ENCODE measurements at places on chromosomes 6 and 20.
A peak's percentile ranks its signal among the peaks of the same experiment; 100 is the strongest.

DNA sequence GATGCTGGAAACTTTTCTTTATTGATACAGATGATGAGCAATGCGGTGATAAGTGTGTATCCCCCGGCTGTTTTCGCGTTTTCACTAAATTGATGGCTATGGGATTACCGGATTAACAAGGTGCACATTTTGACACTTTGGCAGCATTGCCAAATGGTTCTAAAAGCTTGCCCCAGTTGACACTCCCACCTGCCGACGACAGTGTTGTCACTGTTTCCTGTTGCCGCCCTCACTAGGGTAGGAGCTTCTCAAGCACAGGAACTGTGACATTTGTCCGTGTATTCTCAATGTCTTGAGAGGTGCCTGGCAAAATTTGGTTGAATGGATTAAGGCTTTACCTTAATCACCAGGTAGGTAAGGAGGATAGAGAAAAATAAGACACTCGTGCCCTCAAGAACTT lies 9.8 kb upstream of the MAPK13 start:
- DNase-seq: no peak

DNA sequence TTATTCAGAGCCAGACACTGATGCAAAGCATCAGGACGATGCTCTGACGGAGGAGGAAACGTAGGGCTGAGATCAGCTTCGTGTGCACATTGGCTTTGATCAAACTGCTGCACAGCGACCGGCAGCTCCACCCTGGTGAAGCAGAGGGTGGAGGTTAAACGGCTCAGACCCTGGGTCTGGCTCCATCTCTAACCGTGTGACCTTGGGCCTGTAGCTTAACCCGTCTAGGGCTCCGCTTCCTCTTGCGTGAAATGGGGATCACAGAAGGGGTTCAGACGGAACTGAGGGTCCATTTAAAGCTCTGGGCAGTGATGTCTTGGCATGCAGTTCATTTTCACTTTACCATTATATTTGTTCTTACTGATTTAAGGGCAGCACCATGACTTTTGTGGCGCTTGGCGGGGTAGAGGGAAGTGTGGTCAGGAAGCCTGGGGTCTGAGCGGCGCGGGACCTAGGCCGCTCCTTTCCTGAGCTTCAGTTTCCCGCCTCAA lies 644 bp downstream of the RBL1 start:
- DNase-seq: no peak

DNA sequence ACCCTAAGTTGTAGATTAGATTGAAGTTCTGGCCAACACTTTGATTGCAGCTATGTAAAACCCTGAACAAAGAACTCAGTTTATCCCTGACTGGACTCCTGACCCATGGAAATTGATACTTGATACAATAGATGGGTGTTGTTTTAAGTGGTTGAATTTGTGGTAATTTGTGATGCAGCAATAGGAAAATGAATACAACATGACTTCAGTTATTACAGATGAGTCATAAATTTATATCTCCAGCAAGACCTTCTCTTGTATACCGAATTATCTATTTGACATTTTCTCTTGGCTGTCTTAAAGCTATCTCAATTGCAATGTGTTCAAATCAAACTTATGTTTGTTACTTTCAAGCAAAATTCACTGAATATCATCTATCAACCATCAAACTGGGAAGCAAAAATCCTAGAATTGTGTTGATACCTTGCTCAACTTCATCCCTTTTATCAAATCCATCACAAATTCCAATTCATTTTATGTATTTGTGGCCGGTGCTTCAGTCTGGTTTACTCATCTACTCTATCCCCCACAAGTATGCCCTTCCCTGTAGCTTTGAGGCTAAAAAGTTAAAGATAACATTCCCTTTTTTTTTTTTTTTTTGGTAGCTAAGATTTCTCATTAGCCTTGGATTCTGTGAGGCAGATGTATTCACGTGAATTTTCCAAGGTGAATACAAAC lies 129.4 kb upstream of the CENPW start:
- no peak for DNase-seq

GRCh38 chr6:115551527-115551926 lies 509.2 kb downstream of the FRK start:
- DNase-seq: peak; percentile 8

DNA sequence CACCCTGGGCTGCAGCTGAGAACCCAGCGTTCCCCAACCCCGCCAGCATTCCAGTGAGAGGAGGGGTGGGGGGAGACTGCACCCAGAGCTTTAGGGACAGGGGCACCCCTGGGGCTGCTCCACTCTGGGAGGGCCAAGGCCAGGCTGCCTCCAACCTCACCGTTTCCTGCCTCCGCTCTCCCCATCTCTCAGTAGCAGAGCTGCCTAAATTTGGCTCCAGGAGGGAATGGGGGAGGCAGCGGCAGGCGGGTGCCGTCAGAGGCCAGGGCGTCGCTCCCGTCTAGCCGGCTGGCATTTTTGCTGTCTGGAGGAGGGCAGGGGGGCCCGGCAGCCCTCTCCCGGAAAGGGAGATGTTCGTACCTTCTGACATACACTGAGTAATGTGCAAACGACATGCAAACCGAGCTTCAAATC lies 46.6 kb downstream of the NOL4L start:
- DNase-seq: no peak

DNA sequence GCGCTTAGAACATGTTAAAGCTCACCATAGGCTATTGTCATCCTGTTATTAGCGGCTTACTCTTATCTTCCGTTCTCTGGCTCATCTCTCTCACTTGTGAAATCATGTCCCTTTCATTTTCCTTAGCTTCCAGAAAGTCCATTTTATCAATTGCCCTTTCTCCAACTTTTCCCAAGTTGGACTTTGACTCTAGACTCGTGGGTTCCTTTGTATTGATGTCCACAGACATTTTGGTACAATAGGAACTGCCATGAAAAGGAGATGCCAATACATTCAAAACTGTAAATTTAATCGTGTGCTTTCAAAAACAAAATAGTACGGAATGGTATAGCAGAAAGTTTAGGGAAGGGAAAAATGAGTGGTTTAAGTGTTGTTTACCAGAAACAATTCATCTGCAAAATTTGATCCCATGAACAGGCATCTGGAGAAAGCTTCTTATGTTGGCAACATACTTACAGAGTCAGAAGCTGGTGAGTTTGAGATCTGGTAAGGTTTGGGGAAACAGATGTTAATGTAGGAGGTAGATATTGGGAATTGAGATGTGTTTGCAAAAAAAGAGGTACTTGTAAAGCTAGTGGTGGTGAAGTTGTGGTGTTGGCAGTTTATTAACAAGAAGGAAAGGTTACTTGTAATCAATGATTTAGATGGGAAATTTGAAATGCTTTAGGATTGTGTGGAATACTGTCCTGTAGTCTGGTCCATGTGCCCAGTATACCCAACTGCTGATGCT lies 10.2 kb upstream of the HIVEP1 start:
- DNase-seq: no peak

DNA sequence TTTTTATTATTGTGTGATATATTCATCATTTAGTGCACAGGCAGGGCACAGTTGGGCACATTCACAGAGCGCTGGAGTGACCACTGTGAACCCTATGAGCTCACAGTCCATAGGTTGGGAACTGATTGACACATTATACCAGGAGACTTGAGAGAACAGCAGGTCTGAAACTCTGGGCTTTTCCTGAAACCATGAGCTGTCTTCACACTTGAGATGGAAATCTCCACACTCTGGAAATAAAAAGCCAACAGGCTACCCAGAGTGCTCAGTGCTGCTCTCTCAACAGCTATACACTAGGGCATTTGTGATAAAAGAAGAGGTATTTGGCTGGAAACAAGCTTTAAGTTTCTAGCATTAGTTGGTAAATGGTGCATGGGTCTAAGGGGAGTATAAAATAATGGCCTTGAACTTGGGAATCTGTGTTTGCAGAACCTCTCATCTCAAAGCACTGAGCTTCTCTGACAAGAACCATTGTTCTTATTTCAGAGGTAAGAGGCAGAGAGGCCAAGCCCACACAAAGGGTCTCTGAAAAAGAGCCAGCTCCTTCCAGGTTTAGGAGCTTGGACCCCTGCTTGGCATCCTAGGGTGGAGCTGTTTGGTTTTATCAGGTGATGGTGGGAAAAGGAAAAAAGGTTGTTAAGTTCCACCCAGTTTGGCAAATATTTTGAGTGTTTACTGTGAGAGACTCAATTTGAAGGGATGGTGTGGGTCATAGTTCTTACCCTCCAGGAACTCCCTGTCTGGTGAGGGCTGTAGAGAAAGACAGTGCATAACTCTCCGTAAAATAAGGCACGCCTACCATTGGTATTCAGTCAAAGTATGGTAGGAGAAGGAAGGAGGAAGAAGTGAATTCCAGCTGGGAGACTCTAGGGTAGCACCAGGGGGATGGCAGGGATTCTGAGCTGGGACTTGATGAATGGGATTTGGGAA lies 14.5 kb downstream of the CHMP4B start:
- DNase-seq: no peak

GRCh38 chr20:50210066-50210619 lies 19.5 kb downstream of the CEBPB start:
- no peak for DNase-seq

DNA sequence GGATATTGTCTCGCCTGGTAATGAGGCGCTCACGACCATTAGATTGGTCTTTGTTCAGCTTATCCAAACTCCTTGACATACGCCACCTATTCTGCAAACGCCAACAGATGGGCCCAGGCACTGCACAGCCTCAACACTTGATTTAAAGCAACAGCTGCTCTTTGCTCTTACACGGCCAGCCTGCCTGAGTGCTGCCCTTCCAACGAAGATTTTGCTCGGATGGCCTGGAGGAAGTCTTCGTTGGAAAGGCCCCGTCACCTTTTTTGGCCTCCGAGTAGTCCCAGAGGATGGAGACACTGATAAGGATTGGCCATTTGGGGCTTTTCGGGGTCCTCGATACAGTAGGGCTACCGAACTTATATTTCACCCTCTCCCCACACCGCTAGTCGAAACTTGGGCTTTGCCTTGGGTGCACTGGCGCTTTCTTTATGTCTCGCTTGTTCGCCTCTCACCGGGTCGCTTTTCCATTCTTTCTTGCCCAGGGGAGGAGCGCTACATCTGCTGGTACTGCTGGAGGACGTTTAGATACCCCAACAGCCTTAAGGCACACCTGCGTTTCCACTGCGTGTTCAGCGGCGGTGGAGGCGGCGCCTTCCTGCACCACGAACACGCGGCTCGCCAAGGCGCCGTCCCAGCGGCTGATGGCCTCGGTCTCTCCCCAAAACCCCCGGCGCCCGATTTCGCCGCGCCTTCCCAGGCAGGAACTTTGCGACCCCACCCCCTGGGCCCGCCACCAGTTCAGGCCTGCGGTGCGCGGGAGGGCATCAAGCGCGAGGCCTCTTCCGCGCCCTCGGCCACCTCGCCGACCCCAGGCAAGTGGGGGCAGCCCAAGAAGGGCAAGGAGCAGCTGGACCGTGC lies 6.1 kb downstream of the PRDM13 start:
- DNase-seq: no peak

GRCh38 chr20:8811801-8812594 lies 256.9 kb upstream of the PLCB4 start:
- no peak for DNase-seq

GRCh38 chr20:18615020-18615650 lies 27.3 kb downstream of the DTD1 start:
- DNase-seq: no peak

DNA sequence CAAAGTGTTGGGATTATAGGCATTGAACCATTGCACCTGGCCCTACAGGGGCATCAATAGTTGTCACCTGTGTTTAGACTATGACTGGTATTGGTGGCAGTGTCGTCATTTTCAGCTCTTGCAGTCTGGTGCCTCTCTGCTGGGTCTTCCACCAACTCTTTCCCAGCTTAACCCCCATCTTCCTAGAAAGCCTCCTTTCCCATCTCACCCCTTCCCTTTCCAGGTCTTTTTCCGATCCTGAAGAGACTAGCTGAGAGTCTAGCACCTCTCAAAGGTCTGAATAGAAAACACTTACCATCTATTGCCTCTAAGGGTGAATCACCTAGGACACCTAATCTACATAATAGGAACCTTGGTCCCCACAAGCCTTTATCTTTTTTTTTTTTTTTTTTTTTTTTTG lies 71.0 kb downstream of the TCP11 start:
- DNase-seq: no peak

DNA sequence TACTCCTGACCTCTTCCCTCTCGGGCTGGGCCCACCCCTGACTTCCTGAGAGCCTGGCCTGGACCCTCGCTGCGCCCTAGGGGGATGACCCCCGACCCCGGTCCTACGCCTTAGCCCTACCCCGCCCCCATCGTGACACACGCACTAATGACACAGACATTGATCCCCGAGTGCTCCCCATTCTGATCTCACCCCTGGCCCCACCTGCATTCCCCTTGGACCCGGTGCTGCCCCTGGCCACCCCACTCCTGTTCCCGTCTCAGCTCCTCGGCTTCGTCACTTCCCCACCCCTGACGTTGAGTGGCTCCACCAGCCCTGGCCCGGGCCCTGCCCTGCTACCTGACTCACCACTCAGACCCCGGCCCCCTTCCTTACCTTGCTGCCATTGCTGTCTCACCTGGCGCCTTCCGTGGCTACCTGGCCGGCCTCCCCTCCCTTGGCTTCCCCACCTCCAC lies 12.1 kb downstream of the RBCK1 start:
- no peak for DNase-seq

DNA sequence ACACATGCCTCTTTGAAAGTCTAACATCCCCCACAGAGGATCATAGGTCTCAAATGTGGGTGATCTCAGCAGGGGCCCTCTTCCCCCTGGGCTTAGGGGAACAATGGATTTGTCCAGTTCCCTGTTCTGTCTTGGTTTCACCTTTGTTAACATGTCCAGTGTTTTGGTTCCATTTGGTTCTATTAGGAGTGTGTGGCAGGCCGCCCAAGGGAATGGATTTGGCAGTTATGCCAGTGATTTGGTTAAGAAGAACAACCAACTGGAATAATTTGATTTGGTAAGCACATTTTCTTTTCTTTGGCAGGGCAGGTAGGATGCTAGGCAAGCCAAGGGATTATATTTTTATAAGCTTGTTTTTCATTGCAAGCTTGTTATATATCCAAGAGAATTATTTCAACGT lies 28.5 kb upstream of the ENPP1 start:
- no peak for DNase-seq

DNA sequence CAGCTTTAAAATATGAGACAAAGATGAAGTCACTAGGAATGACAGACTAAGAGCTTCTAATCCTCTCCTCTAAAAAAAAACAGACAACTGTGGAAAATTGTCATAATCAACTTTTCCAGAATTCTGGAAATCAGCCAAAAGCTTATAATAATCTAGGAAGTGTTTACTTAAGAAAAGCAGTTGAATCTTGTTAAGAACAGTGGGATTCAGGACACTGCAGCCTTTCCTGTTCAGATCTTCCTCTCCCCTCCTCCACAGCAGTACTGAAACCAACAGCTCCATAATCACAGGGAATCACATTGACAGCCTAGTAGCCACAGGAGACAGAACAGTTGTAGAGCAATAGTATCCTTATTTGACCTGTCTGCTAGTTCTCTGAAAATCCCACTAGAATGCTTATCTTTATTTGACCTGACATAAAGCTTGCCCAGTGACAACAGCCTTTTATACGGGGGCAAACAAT lies 41.6 kb downstream of the IBTK start:
- no peak for DNase-seq

- no peak for DNase-seq
Observed at GRCh38 chr6:111598181-111598580, 7.5 kb downstream of the TRAF3IP2 start.

GRCh38 chr6:96227135-96227534 lies 211.4 kb downstream of the FUT9 start:
- DNase-seq: no peak
